Effector CD8-positive, alpha-beta T cell (primary cell): ENCODE measurements at places on chromosomes 2 and 18.

GRCh38 chr2:236604575-236605344 is 35.1 kb downstream of the ACKR3 start:
- no peak for DNase-seq

GRCh38 chr2:223101340-223102039 is 49.5 kb downstream of the KCNE4 start:
- DNase-seq = no peak

DNA sequence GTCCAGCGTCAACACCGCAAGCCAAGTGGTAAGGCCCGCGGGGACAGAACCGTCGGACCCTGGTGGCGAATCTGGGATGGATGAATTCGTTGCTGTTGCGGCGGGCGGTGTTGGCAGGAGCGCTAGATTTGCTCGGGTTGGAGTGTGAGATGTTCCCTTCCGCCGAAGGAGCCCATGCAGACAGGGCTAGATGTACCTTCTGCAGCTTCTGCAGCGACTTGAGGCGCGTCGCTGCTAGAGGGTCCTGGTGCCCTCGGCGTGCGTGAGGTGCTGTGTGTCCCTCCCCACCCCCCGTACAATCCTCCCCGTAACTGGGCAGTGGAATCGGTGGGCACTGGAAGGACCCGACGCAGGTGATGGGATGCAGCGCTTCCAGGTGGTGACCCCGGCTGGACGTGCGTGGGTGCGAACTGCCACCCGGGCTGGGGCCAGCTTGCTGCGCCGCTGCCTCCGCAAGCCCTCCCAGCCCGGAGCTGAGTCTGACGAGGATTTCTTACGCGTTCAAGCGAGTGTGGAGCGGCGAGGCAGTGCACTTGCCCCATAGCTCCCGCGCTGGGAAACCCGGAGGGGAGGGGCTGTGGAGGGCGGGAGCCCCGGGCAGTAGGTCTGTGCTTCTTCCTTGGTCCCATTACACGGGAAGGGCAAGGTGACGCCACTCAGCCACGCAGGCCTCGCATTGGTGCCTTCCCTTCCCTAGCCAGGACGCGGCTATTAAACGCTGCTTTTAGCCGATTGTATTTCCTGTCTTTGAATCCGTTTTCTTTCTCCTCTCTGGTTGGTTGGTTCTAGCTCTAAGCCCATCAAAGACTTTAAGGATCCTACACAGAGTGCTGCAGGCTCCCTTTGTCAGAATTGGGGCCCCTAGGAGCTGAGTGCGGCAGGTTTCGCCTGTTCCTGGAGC is 34.2 kb downstream of the CHRNA1 start:
- DNase-seq = peak; percentile 22

GRCh38 chr2:11867926-11868325 is 121.5 kb downstream of the LPIN1 start:
- no peak for DNase-seq

- no peak for DNase-seq
These were observed 7.0 kb downstream of the TNS1 start for GRCh38 chr2:217995731-217996231.

- DNase-seq = no peak
These were observed 73.6 kb downstream of the VWA3B start for GRCh38 chr2:98160554-98160953.

DNA sequence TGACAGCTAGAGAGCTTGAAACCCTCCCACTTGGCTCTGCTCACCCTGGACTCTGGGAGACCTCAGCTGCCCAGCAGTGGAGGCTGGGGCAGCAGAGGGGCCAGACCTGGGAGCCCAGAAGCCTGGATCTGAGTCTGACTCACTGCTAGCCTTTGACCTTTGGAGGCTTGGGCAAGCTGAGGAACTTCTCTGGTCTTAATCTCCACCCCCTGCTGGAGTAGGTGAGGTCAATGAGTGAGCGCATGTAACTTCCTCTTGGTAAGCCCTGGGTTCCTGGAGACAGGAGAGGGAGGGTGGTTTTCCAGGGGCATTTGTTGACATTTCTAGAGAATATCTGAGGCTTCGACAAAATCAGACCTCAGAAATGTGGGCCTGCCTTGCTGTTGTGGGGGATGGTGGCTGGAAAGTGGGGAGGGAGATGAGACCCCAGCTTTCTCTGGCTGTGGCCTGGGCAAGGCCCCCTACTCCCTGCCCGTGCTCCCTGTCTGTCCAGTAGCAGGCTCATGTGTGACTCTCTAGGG is 73.0 kb upstream of the YWHAQ start:
- DNase-seq = no peak

DNA sequence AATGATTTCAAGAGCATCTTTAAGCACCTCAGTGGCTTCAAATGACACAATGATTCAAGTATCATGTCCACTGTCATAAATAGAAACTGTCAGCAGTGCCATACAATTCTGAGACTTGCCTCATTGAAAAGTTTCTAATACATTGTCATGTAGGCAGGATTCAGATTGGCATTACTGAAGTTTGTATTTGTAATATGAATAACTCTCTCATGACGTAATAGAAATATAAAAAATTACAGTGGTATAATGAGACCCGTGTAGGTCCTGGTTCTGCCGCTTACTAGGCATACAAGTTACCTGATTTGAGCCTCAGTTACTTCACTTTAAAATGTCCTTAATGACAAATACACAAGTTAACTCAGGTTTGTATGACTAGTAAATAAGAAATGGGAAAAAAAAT is 1536.2 kb upstream of the NXPH2 start:
- no peak for DNase-seq

GRCh38 chr2:8491296-8492027 is 190.4 kb upstream of the ID2 start:
- DNase-seq = no peak
